Cortex of kidney (tissue), 1 donor: ENCODE measurements at places on chromosomes 5 and 9.

GRCh38 chr9:83440641-83441040 is 97.6 kb downstream of the FRMD3 start:
- DNase-seq = no peak

GRCh38 chr9:132288361-132288760 is 66.4 kb downstream of the SETX start:
- no peak for DNase-seq

DNA sequence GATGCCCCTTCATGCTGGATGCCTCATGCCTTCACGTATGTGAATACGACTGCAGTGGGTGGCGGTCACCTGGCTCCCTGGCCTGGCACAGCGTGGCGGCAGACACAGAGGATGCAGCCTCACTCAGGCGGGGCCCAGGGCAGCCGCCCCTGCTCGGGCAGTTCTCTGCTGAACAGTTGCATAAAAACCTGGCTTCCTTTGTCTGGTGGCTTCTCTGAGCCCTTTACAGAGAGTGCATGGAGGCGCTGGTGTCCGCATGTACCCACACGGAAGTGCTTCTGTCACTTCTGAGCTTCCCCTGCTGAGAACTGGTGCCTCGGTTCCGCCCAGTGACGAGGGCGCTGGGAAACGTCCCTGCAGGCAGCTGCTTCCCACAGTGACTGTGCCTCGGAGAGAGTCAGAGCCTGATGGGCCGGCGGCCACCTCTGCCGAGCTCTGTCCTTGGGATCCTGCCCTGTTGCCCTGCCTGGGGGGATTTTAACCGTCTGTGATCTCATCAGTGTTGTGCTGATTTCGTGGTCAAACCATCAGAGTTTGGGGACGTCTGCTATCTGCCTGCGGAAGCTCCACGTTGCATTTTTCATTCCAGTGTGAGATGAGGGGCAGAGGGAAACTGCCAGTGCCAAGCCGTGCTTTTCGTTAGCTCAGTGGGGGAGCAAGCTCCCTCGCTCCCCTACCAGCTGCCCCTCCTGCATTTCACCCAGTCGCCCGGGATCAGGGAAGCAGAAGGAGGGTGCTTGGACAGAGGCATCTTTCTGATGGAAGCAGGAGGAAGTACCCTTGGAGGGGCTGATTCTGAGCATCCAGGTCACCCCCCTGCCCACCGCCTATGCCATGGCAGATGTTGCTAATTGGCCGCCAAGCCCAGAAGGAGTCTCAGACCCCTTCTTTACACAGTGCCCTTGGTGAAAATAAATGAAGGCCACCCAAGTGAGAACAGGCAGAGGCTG is 153.0 kb upstream of the COL5A1 start:
- no peak for DNase-seq

- no peak for DNase-seq
These were observed 190.3 kb upstream of the SEMA6A start for GRCh38 chr5:116764941-116765340.
